AG09319 (cell line): ENCODE measurements at places on chromosomes 4 and X.

DNA sequence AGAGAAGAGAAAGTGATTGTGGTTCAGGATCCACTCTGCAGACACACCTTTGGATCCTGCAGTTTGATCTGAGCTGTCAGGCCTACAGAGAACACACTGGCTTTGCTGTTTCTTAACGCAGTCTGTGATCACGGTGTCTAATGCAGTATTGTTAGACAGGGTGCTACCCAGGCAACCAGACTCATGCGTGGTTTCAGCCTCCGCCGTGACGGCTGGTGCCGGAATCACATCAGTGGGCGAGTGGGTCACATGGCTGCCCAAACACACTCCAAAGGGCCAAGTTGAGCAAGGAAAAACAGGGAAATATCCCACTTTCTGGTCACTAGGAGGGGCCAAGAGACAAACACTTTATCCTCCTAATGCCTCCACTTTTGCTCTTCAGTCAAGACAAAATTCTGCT lies 27.5 kb downstream of the CCDC149 start:
- no peak for DNase-seq

GRCh38 chrX:44871114-44871645 lies 1.8 kb upstream of the KDM6A start:
- DNase-seq: no peak

GRCh38 chr4:36414248-36414647 lies 132.8 kb downstream of the DTHD1 start:
- no peak for DNase-seq

GRCh38 chr4:166293556-166293955 lies 420.5 kb downstream of the TLL1 start:
- no peak for DNase-seq

DNA sequence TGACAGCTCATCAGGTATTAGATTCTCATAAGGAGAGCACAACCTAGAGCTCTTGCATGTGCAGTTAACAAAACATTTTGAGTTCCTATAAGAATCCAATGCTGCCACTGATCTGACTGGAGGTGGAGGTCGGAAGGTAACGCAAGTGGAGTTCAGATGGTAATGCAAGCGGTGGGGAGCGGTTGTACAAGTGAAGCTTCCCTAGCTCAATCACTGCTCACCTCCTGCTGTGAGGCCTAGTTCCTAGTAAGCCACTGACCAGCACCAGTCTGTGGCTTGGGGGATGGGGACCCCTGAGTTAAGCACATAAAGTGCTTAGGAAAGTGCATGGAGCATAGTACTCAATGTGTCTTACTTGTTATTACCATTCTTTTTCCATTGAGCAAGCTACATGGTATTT lies 983.2 kb upstream of the IGFBP7 start:
- DNase-seq: no peak

GRCh38 chr4:51923343-51923742 lies 80.4 kb downstream of the DCUN1D4 start:
- DNase-seq: no peak

GRCh38 chr4:48369248-48369647 lies 27.9 kb downstream of the SLAIN2 start:
- DNase-seq: no peak

DNA sequence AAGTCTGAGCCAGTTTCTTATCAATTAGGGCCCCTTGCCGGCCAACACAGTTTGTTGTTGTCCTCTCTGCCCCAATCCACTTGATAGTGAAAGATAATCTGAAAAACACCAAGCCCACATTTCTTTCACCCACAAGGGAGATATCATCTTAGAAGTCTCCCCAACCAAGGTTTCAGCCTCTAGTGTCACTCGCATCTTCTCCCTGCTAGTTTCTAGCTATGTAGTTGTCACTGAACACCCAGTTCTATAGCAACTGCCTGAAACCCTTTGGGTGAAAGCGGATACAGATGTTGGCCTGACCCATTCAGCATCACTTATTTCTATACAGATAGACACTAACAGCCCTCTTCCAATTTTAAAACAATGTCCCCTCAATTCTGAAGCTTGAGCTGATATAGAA lies 116.3 kb downstream of the BMP15 start:
- DNase-seq: no peak
